ENCODE measurements at places on chromosomes 12 and 14. TPM values are rescaled to one million over a fixed set of nuclear protein-coding genes. Genes with fewer than 3 reads are reported as not detected.

The CAPZA3 gene
- 1.8 TPM for polyA plus RNA-seq

The CCDC177 gene
- polyA plus RNA-seq = not detected

The MANSC1 gene
- polyA plus RNA-seq = 7.0 TPM

The CALCOCO1 gene
- 103 TPM for polyA plus RNA-seq

The SEC23A gene
- 7.6 TPM for polyA plus RNA-seq

The RNASE2 gene
- polyA plus RNA-seq = 0.45 TPM

The TEX22 gene
- 0.57 TPM for polyA plus RNA-seq

Data from pancreas (tissue), 10 donors.